Activated T-helper 1 cell treated with Interleukin-2 at 50 U/mL for 16 hours (primary cell): ENCODE measurements at places on chromosomes 7 and 10.

DNA sequence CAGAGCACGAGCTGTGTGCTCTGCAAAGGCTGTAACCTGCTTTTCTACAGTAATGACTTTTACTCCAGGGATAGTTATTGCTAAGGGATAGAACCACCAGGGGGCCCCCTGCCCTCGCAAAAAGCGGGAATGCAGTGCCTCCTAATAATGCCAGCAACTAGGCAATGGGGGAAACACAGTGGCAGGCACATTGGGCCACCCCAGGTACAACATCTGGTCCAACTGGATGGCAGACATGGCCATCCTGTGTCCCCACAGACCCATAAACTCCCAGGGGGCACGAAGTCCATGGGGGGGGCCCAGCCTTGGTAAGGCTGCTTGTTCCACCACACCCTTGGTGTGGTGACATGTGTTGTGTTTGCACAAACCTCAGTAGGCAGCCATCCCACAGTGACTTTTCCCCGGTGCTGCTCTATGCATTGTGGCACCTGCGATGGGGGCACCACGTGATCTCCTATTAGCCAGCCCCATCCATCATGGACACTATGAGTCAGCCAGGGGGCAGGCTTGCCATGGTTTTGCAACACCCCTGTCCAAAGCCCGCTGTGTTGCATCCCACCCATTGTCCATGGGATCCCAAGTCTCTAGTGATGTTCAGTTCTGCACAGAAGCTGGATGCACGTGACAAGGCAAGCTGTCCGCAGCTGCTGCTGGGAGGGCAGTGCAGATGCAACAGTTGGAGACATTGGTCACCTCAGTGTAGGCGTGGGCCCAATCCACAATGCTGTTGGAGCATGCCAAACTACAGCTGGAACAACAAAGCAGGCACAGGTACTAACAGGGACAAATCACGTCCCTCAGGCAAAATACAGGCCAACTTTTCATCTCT, 84.0 kb downstream of the ANLN start:
- no peak for DNase-seq

- DNase-seq: no peak
Measured at GRCh38 chr10:94363251-94363565, 469 bp upstream of the NOC3L start.

DNA sequence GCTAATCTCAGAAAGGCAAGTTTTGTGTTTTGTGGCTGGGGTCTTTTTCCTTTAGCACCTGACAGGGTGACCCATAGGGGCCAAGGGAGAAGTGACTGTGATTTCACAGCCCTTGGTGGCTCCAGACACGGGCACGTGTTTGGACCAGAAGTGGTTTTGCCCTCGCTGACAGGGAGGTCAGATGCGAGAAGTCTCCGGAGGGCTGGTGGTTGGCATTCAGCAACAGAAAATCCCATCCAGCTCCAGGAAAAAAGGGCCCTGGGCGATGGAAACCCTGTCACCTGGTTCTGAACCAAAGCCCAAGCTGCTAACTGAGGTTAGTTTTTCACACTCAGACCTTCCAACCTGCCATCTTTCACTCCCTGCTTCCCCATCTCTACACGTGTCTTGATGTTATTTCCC, 272.9 kb downstream of the TRIL start:
- DNase-seq: no peak

- DNase-seq: no peak
Measured at GRCh38 chr10:2837674-2838073, 229.7 kb upstream of the PFKP start.
